ENCODE measurements at places on chromosomes 16 and 17. TPM values are rescaled to one million over a fixed set of nuclear protein-coding genes. Genes with fewer than 3 reads are reported as not detected.

Gene MYH8
- 0.70 TPM for polyA plus RNA-seq

Gene TMEM98
- polyA plus RNA-seq = 216 TPM

Gene ITPRIPL2
- polyA plus RNA-seq = 15.9 TPM

- no peak for DNase-seq
These were observed 31.3 kb downstream of the METRNL start for GRCh38 chr17:83110735-83111134.

DNA sequence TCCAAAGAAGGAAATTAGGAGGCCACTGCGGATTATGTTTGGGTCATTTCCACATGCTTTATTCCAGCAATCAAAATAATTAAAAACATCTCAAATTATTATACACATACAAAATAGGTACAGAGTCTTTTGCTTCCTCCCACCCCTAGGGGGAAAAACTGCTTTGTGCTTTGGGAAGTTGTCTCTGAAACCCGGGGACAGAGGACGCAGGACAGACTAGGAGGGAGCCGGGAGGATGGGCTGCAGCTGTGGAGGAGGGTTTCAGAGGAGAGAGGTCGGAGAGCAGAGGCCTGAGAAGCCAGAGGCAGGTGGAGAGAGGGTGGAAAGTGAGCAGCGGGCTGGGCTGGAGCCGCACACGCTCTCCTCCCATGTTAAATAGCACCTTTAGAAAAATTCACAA, 17.4 kb downstream of the COL1A1 start:
- no peak for DNase-seq

DNA sequence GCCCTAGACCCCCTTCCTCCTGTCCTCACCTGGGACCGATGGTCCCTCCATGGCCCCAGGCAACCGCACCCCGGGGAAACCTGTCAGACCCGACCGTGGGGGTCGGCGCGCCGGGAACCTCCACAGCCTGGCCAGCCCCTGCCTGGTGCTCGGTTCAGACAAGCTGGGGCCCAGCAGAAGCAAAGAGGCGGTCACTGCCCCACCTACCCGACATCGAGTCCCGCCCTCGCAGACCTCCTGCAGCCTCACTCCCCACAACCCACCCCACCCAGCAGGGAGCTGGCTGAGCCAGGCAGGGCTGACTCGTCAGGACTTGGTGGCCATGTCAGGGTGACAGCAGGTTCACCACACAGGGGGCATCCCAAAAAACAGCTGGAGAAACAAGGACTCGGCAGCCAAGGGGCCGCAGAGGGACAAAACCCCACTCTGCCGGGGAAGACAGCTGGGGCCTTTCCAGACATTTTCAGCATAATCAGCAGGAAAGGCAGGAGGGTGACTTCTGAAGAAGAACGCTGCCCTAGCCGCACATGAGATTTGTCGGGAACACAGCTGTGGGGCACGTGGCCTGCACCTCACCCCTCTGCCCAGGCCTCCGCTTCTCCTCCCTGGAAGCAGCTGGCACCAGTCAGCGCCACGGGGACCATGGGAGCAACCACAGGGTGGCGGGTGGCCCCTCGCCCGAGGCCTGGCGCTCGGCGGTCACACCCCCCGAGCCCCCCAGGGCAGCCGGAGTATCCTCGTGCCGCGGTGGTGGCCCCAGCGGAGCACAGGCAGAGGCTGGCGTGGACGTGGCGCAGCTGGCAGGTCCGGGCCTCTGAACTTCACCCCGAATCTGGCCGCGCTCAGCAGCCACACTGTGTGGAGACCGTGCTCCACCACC, 22.9 kb downstream of the GNPTG start:
- no peak for DNase-seq

GRCh38 chr16:27366687-27367460, 35.1 kb upstream of the IL21R start:
- DNase-seq = no peak
